ENCODE measurements at places on chromosomes 6 and 20.
A peak's percentile ranks its signal among the peaks of the same experiment; 100 is the strongest.

GRCh38 chr20:56987986-56988385 lies 278.5 kb downstream of the BMP7 start:
- DNase-seq, result peak; percentile 55

- DNase-seq, result no peak
Observed at GRCh38 chr6:14305131-14305530, 187.6 kb downstream of the CD83 start.

DNA sequence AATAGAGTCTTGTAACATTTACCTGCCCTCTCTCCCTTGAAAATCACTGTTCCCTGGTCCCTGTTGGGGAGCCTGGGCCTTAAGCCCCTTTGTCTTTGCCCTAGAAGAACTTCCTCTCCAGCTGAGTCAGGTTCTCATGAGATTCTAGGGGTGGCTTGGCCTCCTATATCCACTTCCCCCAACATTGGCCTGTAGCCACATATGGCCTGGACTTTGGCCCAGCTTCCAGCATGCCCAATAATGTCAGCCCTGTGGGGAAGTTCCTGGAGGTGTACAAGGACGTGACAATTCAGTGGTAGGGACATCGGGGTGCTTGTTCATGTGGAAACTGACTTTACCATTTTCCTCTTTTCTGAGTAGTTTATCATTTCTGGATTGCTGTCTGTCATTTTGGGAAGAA lies 17.2 kb upstream of the MAS1L start:
- no peak for DNase-seq

GRCh38 chr6:33983109-33983716 lies 162.7 kb downstream of the GRM4 start:
- DNase-seq, result peak; percentile 43

- DNase-seq, result peak; percentile 87
Observed at GRCh38 chr6:42030585-42031506, 19.5 kb upstream of the TAF8 start.

DNA sequence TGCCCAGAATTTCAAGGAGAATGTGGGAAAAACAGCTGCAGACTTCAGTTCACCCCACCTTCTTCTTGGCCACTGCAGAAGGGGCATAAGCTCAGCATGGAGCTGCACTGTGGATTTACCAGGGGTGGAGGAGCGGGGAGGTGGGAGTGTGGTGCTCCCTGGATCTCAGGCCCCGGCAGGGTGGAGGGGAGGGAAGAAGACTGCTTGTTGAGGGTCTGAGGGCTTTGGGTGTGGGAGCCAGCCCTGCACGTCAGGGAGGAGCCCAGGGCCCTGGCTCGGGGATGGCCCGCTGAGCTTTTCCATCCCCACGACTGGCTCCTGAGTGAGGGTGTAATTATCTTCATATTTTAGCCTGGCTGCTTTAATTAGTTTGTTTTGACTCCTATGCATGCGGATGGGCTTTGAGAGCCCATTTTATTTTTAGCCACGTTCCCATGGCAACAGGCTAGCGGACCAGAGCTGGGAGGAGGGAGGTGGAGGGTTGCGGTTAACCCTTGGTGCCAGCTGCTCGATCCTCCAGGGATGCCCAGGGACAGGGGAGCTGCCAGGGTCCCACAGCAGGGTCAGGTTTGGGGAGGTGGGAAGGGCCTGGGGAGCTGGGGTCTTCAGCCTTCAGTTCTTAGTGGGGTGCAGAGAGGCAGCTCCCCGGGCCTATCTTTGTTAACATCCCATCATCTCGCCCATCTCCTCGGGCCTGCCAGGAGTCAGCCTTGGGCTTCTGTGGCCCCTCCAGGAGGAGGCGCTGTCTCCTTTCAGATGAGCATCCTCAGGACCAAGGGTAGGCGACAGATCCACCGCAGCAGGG lies 68.2 kb downstream of the RAB44 start:
- DNase-seq, result peak; percentile 91

DNA sequence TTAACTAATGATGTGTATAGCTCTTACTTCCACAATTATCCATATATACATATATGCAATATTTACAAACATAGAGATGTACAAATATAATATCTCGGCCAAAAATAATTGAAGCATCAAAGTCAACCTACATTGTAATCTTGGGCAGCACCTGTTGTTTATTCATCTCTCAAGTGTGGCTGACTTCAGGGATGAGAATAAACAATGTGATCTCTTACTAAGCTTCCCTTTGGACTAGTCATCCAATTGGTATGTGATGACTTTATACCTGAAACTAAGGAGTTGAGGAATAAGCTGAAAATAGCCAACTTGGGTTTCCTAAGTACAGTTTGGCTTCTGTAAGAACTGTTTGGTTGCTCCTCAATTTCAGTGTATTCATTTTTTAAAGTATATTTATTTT lies 256.6 kb downstream of the KHDC1L start:
- DNase-seq, result no peak

- no peak for DNase-seq
Observed at GRCh38 chr20:48478370-48478769, 349.4 kb downstream of the PREX1 start.

Measured in K562 (cell line).